ENCODE measurements at places on chromosomes 11 and 22.

GRCh38 chr11:1341928-1342524, 32.6 kb upstream of the TOLLIP start:
- no peak for DNase-seq

GRCh38 chr11:11722861-11723260, 101.1 kb upstream of the GALNT18 start:
- no peak for DNase-seq

DNA sequence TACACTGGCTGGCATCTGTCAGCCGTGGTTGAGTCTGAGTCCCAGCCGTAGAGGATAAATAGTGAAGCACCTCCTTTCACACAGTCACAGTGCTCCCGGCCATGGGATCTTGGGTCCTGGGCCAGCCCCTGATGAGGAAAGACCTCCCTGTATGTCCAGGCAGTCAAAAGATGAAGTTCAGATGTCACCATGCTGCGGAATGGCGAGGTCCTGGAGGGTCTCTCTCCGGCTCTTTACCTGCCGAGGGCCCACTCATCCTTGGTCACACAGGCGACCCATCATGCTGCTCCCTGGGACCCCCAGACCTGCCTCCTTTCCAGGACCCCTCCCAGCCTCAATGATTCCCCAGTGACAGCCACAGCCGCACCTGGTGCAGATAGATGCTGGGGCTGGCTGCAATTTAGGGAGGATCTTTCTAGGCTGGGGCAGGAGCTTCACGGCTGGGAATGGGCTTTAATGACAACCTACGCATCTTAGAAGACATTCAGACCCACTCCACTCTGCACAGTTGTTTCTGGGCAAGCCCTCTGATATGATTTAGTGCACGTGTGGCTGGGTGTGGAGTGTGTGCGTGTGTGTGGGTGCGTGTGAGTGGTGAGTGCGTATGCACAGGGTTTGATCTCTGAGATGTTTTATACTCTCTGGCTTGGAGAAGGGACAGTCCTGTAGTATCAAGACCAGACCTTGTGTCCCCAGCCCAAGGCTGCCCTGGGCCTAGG, 79.7 kb downstream of the FBLN1 start:
- no peak for DNase-seq

GRCh38 chr11:130827451-130828377, 88.6 kb downstream of the SNX19 start:
- no peak for DNase-seq

DNA sequence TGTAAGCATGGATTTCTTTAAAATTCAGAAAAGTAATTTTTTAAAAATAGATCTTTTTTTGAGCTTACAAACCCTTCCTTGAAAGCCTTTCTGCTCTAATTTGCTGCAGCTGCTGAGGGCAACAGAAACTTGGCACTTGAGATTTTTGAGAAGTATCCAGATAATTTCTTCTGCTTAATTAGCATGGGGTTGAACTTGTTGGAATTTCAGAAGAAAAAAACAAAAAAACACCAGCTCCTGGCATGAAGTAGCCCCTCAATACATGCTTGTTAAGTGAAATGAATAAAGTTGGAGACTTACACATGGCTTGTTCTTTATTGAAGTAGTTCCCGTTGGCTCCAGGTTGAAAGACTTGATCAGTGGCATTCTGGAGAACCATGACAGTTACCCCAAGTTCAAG, 331.4 kb upstream of the RAG2 start:
- no peak for DNase-seq

DNA sequence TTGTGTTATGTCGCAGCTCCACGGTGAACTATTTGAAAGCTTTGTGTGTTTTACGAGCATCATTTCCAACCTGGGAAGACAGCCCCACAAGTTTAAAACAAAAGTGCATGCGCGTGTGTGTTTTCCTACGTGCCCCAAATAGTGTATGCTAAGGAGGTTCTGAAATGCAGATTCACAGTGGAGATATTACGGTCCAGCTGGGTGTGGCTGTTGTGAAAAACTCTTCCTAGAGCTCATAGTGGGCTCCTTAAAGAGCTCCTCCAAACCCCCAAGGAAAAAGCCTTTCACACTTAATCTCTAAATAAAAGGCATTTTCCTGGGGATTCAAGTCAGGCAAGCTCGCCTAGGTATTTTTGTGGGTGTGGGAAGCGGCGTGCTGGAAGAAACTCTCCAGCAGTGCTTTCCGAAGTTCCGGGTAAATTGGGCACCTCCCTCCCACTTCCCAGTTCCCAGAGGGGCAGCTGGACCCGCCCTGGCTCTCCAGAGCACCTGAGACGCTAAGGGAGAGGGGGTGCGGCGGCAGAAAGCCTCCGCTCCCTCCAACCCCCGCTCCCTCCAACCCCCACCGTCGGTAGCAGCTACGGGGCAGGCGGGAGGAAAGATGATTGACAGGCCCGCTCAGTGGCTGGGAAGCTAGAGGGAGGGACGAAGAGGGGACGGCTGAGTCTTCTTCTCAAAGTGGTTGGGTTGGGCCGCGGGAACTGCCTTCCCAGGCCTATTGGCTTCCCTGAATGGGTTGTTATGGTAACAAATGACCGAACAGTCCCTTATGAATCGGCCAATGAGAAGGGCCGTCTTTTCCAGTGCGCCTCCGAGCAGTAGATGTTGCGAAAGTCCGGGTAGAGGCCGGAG, 561 bp upstream of the PCF11 start:
- DNase-seq: peak; percentile 94

DNA sequence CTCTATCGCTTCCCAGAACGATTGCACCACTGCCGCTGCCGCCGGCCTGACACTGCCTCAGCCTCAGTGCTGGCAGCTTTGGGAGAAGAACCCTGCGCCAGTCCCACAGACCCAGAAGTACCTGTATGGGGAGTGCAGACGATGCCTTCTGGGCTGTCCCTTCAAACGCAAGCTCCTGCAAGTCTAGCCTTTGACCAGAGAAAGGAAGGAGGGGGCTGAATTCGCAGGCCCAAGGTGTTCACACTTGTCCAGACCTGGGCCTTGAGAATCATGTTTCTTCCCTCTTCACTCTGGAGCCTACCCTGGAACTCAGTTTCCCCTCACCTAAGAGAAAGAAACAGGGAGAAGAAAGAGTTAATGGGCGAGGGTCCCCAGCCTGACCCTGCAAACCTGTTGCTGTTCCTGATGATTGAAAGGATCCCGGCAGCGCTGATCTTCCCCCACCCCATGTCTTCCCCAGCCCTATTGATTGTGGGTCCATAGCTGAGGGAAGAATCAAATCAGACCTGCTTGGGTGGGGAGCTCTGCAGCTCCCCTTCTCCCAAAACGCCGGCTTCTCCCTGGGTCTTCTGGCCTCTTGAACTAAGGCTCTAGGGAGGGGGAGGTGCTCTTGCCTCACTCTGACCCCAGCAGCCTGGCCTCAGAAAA, 786 bp upstream of the MCAM start:
- DNase-seq: no peak

GRCh38 chr11:6452219-6452618, 11.4 kb upstream of the HPX start:
- no peak for DNase-seq

DNA sequence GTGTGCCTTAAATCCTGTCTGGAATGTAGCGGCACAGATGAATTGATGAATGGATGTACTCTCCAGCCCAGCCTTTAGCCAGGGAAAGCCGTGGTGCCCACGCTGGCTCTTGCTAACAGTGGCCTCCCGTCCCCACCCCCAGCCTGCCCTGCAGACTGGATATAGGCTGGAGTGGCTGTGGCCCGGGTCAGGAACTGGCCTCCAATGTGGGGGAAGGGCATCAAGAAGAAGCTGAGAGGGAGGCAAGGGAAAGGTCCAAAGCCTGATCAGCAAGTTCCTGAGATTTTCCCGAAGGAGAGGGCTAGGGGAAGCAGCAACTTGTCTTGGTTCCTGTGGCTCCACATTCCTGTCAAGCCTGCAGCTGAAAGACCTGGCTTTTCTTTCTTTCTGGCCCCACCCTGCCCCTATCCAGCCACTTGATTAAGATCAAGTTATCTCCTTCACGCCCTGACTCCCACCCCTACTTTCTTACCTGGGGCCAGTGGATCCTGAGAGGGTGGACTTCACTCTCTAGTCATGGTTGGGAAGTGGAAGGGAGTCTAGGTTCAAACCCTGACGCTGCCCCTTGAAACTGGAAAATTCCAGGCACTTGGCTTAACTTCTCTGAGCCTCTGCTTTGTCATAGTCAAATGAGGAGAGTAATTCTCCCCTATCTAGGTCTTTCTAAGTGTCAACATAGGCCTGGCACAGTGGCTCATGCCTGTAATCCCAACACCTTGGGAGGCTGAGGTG, 11.0 kb upstream of the MICALL1 start:
- DNase-seq: no peak

DNA sequence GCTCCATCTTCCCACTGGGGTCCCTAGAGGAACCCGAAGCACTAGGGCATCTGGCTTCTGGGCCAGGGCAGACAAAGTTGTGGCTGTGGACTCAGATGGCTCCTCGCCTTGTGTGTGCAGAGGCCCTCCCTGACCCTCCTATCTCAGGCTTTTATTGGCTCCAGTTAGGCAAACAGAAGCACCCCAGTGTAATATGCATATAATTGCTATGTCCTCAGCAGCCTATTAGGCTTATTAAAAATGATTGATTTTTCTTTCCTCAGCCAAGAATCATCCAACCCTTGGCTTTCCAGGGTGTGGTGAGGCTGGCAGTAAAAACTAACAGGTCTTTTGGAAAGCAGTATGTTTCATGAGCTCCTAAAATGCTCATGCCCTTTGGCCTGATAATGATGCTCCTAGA, 22.3 kb downstream of the UPB1 start:
- DNase-seq: no peak

DNA sequence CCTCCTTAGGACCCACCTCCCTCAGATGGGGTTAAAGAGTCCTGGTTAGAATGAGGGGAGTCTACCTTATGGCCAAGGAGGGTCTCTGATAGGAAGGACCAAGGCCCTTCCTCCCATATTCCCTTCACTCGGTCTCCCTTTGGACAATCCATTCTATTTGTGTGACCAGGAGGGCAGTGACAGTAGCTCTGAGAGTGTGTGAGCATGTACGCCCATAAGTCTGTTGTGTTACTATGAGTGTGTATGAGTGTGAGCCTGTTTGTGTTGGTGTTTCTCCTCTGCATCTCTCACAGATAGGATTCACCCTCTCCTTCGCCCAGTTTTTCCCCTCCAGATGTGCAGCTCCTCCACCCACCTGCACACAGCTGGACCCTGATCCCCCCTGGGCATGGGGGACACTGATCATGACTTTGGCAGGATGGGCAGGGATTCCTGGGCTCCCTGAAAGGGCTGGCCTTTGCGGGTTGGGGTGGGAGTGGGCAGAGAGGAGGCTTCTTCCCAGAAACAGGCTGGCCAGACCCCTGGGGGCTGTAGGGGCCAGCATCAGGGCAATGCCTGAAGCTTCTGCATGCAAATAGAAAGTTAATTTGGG, 14.5 kb downstream of the PHLDB1 start:
- DNase-seq: no peak

GRCh38 chr11:5690736-5691135, 1.1 kb downstream of the TRIM22 start:
- no peak for DNase-seq

- DNase-seq: no peak
Observed at GRCh38 chr11:111718859-111719258, 47.3 kb downstream of the PPP2R1B start.

GRCh38 chr11:74949753-74950137, 679 bp downstream of the SPCS2 start:
- DNase-seq: no peak

GRCh38 chr11:96642583-96642982, 252.8 kb downstream of the JRKL start:
- DNase-seq: no peak

DNA sequence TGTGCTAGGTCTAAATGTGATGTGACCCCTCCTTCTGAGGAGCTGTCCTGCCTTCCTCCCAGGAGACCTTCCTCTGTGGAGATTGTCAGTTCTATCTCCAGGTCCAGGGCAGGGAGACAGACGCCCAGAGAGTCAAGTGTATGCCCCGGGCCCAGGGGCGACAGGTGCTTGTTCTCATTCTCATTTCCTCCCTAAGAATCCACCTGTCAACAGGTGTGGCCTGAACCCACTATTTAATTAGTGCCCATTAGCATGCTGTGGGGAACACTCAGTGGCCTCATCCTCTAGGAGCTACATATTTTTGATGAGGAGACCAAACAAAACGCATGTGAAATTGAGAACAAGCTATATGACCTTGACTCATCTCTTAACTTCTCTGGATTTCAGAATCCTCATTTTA, 9.5 kb downstream of the PKNOX2 start:
- DNase-seq: no peak

DNA sequence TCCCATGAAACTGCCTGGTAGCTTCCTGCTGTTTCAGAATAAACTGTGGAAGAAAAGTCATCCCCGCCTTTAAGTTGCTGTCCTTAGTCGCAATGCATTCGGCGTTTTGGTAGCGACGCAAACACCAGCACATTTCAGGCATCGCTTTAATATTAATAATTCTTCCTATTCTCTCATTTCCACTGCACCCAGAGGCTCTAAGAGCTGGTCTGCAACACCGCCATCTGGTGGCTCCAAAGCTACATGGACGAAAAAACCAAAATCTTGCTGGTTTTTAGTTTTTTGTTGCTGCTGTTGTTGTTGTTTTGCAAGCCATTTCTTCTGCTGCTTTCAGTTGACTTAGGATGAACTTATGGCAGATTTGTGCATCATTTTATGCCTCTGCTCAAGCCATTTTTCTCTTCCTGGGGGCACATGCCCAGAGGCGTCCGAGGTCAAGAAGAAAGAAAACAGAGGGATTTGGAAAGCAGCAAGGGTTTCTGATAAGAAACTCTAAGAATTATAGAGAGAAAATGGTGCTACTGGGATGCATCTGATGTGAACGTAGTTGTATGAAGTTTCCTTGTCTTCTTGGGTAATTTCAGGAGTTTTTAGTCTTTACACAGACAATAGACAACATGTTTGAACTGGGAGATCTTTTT, 345.4 kb upstream of the KIRREL3 start:
- no peak for DNase-seq

DNA sequence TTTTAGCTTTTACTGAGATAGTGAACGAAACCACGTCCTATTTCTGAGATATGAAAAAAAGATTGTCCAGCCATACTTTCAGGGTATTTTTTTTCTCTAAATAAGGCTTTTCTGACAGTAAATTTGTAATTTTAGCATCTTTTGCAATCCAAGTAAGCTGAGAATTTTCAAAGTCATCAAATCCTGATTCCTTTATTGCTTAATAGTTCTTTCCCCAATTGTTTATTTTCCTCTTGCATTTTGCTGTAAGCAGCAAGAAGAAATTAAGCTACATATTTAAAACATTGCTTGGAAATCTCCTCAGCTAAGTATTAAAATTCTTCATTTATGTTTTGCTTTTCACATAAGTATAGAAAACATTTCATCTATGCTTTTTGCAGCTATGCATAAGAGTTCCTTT, 493.3 kb upstream of the CCDC179 start:
- no peak for DNase-seq

- no peak for DNase-seq
Observed at GRCh38 chr11:67502328-67502979, 2.7 kb downstream of the PITPNM1 start.

DNA sequence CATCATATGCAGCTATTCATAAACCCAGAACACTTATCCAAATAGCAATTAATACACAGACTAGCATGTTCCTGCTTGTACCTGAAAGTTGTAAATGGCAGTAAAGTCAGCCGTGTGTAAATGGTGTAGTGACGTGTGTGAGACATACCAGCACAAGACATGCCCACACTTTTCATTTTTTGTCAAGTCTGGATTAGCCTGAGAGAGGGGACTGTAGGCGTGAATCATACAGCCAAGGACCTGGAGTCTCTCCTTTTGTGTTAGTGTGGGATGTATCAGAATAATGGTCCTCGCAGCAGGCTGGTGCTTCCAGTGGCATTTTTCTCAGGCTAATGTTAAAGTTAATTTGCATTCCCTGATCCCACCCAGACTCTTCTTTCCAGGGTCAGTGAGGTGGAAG, 116.8 kb upstream of the BMAL1 start:
- DNase-seq: no peak

GRCh38 chr11:75700940-75701339, 16.7 kb upstream of the MOGAT2 start:
- no peak for DNase-seq

All from stimulated activated CD8-positive, alpha-beta memory T cell treated with anti-CD3 and anti-CD28 coated beads, Interleukin-12 subunit alpha, Interleukin-12 subunit beta, amount 100 ng/mL, for 4 hours (primary cell).